Fibroblast of pulmonary artery (primary cell): ENCODE measurements at places on chromosomes 11 and 22.

DNA sequence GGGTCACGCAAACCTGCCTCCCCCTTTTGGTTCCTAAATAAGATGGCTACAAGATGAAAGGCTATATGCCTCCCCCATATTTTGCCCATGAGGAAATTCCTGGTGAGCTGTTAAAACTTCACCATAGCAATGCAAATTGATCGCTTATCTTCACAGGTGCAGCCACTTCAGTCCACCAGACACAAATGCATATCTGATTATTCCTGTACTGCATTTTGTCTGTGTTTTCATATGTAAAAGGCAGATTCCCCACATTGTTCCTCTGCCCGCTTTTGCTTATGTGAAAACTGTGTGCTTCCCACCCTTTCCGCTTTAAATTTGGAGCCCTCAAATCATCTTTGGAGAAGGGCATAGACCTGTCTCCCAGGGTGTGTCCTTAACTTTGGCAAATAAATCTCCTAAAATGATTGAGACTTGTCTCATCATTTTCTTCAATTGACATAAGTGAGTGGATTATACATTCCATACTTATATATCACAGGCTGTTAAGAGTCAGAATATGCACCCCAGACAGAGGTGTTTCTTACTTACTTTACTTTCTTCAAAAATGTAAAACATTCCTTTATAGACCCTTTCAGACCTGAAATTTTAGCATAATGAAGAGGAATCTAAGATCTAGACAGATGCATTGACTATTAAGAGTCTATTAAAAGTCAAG is 116.4 kb downstream of the CASP12 start:
- no peak for DNase-seq

DNA sequence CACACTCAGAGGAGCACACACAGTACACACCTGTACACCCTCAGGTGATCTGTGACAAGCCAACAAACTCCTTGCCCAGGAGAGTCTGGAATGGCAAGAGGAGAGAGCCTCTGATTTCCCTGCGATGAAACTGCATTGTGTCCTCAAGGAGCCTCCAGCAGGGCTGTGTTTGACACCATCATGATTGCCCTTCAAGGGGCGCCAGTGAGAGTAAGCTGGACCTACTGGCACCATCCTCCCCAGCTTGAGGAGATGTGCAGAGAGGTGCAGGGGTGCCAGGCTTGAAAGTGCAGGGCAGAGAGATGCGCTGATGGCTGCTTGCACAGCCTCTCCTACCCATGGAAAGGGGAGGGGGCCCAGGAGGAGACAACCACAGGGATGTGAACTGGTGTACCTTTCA is 188.8 kb upstream of the CADM1 start:
- no peak for DNase-seq

- no peak for DNase-seq
Observed at GRCh38 chr22:30557243-30557642, 10.7 kb upstream of the SEC14L6 start.

DNA sequence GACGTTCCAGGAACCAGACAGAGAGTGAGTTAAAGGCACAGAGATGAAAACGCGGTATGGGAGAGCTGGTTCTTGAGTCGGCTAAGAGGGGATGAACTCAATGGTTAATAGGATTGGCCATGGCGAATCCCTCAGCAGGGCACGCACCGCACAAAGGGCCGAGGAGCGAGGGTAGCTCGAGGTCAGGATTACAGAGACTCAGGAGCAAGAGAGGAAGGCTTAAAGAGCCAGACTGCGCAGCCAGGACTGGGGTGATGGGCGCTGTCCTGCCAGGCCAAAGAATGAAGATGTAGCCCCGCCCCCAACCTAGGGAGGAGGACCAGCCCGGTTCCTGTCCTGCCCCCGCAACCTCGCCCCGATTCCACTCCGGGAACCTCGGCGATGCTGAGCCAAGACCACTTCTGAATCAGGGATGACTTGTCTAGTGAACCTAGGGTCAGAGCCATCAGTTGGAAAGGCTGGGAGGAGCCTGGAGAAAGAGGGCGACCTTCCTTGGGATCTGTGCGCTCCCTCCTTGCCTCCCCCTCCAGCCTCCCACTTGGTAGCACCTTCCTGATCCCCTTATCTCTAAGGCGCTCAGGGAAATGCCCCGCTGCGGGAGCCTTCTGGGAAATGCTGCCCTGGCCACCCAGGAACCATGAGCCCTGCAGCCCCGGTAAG is at the start of gene PLEKHB1:
PLEKHB1 (plus strand) TSS at position 610 of the 660 bp plus-strand sequence; CDS start at position 638, 28 bp downstream.
- peak; percentile 22 for DNase-seq

DNA sequence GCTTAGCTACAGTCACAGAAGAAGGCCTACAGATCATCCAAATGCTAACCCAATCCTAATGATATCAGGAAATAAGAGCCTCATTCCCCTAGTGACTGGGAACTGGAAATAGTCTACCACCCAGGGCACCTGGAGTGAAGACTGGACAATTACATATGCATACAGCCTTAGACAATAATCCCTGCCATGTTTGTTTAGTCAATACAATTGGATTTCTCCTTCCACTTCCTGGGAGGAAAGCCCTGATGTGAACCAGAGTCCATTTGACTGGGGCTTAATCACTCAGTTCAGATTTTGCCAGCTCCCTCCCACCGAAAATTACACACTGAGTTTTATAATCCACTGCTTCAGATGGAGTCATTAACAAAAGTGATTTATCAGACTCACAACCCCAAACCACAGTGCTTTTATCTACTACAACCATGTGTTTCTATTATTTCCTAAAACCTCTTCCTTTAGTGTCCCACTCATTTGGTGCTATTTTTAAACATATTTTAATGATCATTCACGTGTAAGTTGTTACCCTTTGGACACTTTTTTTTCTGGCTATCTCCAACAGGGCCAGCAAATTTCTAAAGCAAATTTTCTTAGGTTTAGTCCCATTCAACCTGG is 29.9 kb downstream of the CWF19L2 start:
- no peak for DNase-seq

DNA sequence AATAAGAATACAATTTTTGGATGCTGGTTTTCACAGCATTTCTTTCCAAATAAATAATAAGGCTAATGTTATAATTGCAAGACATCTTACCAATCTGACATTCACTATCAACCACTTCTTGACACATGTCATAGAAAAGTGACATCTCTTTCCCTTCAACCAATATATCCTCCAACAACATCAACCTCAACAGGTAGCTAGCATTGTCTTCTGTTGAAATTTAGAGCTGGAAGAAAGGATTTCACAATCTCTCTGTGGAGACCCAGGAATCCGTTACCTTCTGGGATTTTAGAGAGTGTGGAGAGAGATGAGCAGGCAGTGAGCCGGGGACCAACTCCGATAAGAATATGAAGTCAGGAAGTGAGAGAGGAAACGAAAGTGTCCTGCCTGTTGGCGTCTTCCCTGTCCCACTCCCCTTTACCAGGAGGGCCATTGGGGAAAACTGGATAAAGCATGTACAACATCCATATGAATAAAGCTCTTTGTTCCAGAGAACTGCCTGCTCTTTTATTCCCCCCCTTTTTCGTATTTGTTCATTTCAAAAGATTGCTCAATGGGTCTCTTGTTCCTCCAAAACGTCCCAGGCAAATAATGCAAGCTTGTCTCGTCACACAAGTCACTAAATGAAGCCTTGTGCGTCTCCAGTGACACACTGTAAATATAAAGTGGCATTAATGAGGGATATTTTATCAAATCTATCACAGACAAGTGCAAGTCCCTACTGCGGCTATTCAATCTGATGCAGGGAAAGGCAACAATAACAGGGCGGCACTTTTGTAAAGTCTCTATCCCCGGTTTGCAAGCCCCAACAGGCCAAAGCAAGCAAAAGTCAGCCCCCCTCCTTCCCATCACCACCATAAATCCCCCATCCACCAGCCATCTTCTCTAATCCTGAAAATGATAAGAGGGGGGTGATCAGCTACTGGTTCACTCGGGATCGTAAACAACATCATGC is 3.4 kb downstream of the CADM1 start:
- no peak for DNase-seq

DNA sequence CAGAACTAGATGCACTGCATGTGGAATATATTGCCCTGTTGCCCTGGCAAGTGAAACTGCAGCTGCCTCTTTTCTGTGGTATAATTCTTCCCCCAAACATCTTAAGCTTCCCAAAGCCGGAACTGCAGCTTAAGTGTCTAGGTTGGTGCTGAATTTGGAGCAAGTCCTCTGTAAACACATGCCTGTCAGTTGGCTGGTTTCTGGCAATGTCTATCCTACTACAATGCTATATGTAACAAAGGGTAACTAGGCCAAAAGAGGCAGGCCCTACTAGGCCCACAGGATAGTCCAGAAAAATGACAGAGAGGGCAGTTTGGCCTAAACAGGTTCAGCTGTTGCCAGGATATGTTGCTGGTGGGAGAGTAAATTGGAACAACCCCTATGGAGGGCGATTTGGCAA is 27.9 kb downstream of the ASCC2 start:
- DNase-seq: no peak

- no peak for DNase-seq
Observed at GRCh38 chr11:128487978-128488377, 99.4 kb downstream of the ETS1 start.

DNA sequence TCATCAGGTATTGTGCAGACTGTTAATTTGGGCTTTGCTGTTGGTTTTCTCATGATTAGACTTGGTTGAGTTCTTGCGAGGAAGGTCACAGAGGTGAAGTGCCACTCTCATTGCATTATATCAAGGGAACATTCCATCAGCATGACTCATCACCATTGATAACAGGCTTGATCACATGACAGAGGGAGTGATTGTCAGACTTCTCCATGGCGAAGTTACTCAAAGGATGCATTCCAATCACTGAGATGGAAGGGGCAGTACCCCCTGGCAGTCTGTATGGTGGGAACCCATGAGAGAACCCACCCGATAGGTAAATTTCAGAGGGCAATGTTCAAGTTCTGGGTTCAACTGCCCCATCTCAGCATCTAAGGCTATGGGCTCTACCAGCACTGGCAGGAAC is 19.4 kb upstream of the P2RY2 start:
- DNase-seq: peak; percentile 30

GRCh38 chr11:72815110-72815618 is 953 bp downstream of the ATG16L2 start:
- DNase-seq: no peak

- DNase-seq: no peak
Observed at GRCh38 chr11:19032990-19033389, 27.5 kb downstream of the MRGPRX2 start.

- DNase-seq: no peak
Observed at GRCh38 chr22:43566561-43567332, 154.9 kb downstream of the MPPED1 start.

DNA sequence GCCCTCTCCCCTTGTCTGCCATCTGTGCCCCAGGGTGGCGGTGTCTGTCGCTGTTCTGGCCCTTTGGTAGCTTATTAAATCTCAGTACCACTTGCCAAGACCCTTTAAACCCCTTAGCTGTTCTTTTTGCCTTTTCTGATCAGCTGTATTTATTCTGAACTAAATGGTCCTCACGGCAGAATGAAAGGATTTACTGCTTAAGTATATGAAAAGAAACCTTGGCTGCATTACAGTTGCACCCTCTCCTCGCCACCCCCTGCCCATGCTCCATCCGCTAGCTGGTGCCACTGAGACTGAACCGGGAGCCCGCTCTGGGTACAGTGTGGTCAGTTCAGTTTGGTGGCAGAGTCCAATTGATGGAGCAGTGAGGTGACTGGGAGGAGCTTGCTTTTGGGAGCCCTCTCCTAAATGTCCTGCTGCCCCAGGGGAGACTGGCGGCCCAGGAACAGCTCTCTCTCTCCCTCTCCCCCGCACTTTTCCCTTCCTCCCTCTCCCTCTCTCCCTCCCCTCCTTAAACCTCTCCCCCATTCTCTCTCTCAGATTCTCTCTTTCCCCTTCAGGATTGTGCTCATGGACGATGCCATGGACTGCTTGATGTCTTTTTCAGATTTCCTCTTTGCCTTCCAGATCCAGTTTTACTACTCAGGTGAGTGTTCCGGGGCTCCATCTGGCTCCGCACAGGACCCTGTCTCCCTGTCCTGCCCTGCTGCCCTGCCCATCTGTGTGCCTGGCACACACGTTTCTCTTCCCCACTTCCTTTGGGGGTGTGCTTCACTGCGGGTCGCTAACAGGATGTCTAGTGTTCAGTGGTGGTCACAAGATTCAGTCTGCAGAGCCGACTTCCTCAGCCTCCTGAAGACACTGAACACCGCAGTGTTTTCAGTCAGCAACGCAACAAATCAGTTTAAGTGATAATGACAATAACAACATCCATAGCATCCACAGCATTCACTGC is 21.8 kb downstream of the ARFGAP2 start:
- no peak for DNase-seq

DNA sequence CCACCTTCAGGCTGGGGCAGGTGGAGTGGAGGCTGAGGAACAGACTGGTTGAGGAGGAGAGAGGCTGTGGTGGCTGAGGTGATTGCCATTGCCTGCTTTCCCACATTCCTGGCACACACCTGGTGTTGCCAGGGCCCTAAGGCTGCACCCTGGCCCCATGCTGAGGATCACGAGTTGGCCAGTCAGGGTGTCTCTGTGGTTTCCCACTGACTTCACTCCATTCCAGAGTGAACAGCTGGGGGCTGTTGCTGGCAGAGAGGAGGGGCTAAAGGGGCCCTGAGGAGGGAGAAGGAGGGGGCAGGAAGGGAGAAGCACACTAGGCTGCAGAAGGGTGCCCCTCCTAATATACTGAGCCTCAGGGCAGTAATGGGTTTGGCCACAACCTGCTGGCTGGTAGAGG is 1.8 kb downstream of the TMEM86A start:
- DNase-seq: no peak

- no peak for DNase-seq
Observed at GRCh38 chr22:39197578-39197977, 45.1 kb upstream of the CBX7 start.

GRCh38 chr11:57646799-57647303 is 2.9 kb downstream of the YPEL4 start:
- no peak for DNase-seq

DNA sequence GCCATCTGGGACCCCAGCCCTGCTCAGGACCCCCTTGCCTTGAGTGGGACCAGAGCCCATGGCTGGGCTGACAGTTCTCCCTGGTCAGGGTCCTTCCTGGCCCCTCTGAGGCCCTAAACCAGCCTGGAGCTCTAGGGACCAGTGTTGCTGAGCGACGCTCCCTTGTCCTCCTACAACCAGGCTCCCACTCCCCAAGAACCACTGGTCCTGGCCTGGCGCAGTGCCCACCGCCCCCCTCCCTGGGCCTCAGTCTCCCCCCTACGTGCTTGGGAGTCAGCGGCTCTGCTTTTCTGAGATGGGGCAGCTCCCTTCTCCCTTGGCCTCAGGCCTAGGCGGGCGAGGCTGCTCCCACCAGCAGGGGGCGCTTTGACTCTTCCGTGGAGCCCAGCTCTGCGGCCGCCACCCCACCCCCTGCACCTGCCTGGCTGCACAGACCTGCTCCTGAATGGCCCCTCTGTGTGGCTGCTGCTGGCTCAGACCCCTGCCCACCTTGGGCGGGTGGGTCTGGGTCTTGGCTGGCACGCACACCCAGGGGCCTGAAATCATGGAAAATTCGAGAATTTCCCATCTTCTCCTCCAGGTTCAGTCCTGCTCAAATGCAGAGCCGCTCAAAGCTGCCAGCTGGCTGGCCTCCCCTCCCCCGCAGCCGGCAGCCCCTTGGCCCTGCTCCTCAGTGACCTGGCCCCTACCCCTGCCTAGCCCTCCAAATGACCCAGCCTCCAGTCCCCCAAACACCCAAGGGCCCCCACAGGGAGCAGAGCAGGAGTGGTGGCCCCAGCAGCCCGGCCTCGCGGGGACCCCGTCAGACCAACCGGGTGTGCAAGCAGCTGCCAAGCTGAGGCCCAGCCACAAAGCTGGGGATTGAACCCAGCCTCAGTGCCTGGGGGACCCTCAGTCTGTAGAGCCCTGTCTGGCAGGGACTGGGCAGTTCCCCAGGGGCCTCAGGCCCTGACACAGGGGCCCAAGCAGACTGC is 9.1 kb downstream of the PRR33 start:
- peak; percentile 77 for DNase-seq
